Astrocyte (in vitro differentiated cells and primary cell): ENCODE measurements at places on chromosomes 1 and 21. TPM values are rescaled to one million over a fixed set of nuclear protein-coding genes. Genes with fewer than 3 reads are reported as not detected.

The UBE2U gene
- not detected in 2 replicates for total RNA-seq

The ZNF362 gene
- total RNA-seq, result 38.7 and 43.8 TPM in 2 replicates

The PCP4 gene
- total RNA-seq, result 0.68 TPM in 1 of 2 replicates, not detected in the other

The LCE1F gene
- not detected in 2 replicates for total RNA-seq

The LCE1C gene
- total RNA-seq, result not detected in 2 replicates
